ENCODE measurements at places on chromosomes 7 and 10. TPM values are rescaled to one million over a fixed set of nuclear protein-coding genes. Genes with fewer than 3 reads are reported as not detected.

DNA sequence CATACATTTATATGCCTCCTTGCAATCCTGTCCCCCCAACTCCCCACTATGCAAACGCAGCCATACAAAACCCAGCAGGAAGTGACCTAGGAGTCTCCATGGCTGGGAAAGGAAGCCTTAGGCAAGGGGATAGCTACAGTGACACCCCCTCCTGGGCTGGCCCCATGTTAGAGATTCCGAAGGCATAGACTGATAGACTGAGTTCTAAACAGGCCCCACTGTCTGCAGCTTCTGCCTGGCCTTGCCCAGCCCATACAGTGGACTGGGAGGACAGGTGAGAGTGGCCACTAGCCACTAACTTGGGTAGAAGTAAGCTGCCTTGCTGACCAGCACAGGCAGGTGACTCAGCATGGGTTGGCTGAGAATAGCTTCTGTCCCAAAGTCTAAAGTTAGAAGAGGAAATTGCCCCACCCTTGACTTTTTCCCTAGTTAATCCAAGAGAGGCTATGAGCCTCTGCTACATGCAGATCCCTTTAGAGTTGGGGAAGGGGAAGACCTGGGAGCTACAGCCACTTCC is 106.3 kb downstream of the C10orf105 start:
- no peak for DNase-seq

DNA sequence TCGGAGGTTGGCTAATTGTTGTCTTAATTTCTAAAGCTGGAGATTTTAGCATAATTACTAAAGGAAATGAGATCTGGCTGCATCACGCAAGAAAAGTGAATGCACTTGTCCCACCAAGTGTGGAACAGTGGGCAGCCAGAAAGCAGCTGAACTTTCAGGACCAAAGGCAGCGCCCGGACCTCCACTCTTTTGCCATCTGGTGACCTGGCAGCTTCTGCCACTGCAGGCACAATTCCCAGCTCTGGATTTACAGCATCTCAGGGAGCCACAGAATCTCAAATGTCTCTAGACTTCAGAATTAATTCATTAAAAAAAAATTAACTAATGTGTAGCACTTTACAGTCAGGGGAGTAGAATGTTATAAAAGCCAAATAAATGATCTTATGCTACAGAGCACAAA is 14.7 kb upstream of the OGDHL start:
- no peak for DNase-seq

GRCh38 chr7:40200791-40201190 is 66.0 kb downstream of the SUGCT start:
- peak; percentile 78 for DNase-seq

DNA sequence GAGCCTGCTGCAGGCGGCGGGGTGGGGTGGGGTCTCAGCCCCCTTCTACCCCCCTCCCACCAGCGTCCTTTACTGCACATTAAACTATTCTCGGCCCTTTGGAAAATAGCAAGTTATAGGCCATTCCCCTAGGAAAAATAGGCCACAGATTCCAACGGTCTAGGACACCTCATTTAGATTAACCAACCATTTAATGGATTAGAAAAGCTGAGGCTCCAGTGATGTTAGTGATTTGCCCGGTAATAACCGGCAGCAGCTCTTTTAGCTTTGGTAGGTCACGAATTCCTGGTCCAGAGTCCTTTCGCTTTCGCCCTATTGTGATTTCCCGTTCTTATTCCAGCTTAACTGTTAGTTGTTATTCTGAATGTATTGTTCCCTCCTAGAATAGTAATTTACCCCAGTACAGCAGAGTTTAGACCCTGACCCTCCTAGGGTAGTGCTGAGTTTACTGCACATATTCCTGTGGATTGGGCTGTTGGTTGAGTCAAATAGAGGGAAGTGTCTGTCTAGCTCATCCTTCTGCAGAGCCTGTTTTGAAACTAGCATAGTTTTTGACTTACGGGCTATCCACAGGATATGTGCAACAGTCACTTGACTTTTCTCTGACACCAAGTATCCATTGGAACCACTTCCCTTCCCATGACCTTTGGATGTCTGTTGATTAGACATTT is 754 bp downstream of the GSTO1 start:
- DNase-seq = peak; percentile 72

GRCh38 chr10:104478380-104478779 is 124.7 kb downstream of the CFAP58 start:
- no peak for DNase-seq

DNA sequence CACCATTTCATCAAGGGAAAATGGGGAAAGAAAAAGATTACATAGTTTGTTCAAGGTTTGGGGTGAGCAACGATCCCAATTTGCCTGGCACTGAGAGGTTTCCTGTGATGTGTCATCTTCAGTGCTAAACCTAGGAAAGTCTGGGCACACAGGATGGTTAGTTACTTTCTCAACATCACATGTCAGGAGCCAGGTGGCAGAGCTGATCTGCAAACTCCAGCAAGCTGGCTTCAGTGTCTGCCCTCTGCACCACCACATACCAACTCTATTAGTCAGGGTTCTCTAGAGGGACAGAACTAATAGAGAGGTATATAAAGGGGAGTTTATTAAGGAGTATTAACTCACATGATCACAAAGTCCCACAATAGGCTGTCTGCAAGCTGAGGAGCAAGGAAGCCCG is 11.3 kb downstream of the ADAM12 start:
- peak; percentile 80 for DNase-seq

DNA sequence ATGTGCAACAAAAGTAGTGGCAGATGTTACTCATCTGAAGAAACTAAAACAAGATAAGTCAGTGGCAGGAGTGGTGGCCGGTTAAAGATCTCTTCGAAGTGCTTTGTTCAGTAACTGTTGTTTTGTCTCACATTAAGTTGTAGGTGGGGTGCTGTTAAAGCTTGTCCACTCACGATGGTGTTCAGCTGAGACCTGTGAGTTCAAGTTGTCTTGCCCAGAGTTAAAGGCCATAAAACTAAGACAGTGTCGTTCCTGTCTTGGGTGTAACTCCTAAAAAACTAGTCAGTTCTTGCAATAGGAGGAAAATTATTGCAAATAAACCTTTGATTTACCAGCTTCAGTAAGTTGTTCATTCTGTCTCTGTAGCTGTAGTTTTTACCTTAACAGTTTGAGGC is 857 bp upstream of the FOXP2 start:
- no peak for DNase-seq

- DNase-seq = no peak
These were observed 66.4 kb upstream of the ATRNL1 start for GRCh38 chr10:115026746-115027140.

DNA sequence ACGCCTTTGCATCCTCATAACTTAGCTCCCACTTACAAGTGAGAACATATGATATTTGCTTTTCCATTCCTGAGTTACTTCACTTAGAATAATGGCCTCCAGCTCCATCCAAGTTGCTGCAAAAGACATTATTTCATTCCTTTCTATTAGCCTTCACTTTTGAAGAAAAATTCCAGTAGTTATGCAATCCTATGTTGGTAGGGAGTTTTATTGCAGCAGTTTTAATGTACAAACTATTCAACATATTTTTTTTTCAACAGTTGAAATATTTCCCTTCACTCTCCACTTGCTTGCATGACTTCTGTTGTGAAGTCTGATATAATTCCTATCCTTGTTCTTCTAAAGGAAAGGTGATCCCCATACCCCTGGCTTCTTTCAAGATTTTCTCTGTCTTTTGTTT is 27.3 kb upstream of the ARHGAP22 start:
- DNase-seq = no peak

DNA sequence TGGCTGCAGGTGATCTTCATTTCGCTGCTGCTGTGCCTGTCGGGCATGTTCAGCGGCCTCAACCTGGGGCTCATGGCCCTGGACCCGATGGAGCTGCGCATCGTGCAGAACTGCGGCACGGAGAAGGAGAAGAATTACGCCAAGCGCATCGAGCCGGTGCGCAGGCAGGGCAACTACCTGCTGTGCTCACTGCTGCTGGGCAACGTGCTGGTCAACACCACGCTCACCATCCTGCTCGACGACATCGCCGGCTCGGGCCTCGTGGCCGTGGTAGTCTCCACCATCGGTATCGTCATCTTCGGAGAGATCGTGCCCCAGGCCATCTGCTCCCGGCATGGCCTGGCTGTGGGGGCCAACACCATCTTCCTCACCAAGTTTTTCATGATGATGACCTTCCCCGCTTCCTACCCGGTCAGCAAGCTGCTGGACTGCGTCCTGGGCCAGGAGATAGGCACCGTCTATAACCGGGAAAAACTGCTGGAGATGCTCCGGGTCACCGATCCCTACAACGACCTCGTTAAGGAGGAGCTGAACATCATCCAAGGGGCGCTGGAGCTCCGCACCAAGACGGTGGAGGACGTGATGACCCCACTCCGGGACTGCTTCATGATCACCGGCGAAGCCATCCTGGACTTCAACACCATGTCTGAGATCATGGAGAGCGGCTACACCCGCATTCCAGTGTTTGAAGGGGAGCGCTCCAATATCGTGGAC is 1.3 kb downstream of the CNNM2 start:
- DNase-seq = peak; percentile 19

- DNase-seq = no peak
These were observed 880.0 kb upstream of the LRRTM3 start for GRCh38 chr10:66045859-66046258.

DNA sequence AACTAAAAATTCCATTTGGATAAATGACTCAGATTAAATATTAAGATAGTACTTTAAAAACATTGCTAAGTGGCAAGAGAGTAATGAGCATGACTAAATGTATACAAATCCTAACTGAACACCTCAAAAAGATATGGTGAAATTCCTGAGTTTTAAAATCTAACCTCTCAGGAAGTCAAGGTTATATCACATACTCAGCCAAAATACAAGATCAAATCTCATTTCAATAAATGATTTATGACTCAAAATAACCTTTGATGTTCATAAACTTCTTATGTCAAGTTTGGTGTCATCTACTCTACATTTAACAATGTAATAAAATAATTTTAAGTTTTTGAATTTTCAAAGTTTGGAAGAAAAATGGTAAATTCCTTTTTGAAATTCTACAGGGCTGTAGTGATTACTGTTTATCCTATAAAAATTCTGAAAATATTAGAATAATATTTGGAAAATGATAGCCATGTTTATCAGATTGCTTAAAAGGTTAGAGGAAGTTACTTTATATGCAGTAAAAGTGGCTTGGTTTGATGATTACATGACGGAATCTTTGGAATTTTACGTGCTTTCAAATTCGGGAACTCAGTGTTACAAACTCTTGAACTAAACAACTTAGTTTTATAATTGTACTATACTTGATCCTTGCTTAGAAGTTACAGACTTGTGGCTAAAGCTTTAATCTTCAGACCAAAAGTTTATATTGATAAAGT is 43.7 kb downstream of the ASZ1 start:
- no peak for DNase-seq

GRCh38 chr7:63789378-63790176 is 209.1 kb upstream of the ZNF722 start:
- DNase-seq = no peak

DNA sequence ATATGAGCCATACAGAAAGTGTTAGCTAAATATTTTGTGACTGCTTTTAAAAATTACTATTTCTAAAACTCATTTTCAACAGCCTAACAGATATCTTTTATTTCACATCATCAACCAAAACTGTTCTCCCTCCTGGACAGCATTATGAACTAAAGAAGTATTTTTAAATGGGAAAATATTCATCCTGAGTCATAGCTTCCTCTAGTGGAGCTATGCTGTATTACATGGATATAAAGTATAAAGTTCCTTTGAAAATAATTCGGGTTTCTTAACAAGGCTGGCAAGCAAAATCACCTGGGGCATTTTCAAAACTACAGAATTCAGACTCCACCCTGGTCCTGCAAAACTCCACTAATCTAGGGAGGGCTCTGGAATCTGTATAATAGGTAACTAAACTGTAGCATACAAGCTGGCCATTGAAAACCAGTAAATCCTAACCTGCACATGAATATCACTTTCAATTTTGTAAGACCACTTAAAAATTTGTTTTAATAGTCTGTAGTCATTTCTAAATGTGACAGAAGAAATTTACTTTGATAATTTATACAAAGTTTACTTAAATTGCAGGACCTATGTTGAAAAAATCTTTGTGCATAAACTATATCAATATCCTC is 53.5 kb downstream of the SCIN start:
- peak; percentile 17 for DNase-seq

- peak; percentile 90 for DNase-seq
These were observed 132.0 kb downstream of the PRKAG2 start for GRCh38 chr7:151744656-151745638.

DNA sequence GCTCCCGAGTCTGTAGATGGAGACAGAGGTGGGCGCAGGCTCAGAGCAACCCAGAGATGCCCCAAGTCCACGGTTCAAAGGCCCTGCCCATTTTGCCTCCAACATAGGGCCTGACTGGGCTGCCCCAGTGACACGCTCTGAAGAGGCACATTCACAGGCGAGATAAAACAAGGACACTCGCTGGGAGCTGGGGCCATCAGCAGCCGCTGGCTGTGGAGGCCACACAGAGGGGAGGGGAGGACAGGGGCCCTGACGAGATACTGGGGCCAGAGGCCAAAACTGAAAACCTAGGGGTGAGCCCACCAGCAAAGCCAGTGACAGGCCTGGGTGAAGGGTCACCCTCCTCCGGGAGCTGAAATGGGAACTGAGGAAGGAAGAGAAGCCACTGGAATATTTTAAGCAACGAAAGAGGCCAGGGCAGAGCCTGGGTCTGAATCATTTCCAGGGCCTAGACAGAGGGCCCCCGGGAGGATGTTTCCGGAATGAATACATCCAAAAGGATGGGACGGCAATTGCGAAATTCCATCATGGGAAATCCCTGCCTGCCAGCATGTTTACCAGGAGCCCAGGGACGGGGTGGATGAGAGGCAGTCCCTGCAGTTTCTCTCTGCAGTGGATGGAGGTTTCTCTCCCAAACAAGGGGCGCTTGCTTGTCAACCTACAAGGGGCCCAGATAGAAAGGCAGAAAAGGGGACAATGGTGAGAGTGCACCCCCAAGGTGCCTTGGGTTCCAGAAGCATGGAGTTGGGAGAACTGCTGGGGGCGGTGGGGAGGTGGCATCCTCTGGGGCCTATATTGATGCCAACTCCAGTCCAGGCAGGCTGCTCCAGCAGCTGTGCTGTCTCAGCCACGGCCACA is 29.0 kb upstream of the HSPA12A start:
- DNase-seq = peak; percentile 87

GRCh38 chr10:30455816-30456215 is 21.8 kb downstream of the MAP3K8 start:
- DNase-seq = no peak

- no peak for DNase-seq
These were observed 826.3 kb upstream of the MBL2 start for GRCh38 chr10:53598914-53599313.

- no peak for DNase-seq
These were observed 492.7 kb downstream of the DNAJB6 start for GRCh38 chr7:157829491-157829890.

The NUDT13 gene
- total RNA-seq = 2.1 TPM

The VGF gene
- total RNA-seq = 0.66 TPM

The EGR2 gene
- total RNA-seq = 2.1 TPM

The C10orf62 gene
- total RNA-seq = not detected

The KCND2 gene
- 2.1 TPM for total RNA-seq

The FGFR2 gene
- total RNA-seq = 0.17 TPM

The EN2 gene
- total RNA-seq = not detected

The SLC26A3 gene
- total RNA-seq = not detected

The SPDYE6 gene
- not detected for total RNA-seq

The OR2A42 gene
- total RNA-seq = not detected

The NCF1 gene
- under 0.01 TPM for total RNA-seq

The LEP gene
- 2.8 TPM for total RNA-seq

The LFNG gene
- 0.33 TPM for total RNA-seq

The CLDN15 gene
- total RNA-seq = 3.1 TPM

All from fibroblast of lung (primary cell).